ENCODE measurements at places on chromosomes 4 and X.

DNA sequence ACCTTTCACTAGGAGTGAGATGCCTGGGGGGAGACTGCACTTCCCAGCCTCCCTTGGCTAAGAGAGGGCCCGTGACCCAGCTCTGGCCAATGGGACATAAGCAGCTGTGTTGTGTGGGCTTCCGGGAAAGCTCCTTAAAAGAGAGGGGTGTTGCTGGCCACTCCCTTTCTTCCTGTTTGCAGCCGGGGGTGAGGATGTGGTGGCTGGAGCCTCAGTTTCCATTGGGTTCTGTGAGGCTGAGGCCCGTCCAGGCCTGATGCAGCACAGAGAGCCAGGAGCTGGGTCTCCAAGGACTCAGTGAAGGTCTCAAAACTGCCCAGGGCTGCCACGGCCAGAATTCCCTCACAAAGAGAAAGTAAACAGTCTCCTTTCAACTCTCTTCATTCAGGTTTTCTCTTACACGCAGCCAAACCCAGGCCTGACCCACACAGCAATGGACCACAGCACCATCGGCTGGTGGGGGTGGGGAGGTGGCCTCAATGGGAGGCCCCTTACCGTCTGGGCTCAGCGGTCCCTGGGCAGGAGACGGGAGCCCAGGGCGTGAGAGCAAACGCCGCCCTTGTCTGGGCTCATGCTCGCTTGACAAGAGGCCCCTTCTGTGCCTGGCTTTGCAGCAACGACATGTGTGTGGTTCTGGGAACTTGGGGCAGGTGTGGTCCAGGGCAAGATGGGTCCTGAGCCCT, 6.6 kb downstream of the NKX1-1 start:
- DNase-seq: no peak

DNA sequence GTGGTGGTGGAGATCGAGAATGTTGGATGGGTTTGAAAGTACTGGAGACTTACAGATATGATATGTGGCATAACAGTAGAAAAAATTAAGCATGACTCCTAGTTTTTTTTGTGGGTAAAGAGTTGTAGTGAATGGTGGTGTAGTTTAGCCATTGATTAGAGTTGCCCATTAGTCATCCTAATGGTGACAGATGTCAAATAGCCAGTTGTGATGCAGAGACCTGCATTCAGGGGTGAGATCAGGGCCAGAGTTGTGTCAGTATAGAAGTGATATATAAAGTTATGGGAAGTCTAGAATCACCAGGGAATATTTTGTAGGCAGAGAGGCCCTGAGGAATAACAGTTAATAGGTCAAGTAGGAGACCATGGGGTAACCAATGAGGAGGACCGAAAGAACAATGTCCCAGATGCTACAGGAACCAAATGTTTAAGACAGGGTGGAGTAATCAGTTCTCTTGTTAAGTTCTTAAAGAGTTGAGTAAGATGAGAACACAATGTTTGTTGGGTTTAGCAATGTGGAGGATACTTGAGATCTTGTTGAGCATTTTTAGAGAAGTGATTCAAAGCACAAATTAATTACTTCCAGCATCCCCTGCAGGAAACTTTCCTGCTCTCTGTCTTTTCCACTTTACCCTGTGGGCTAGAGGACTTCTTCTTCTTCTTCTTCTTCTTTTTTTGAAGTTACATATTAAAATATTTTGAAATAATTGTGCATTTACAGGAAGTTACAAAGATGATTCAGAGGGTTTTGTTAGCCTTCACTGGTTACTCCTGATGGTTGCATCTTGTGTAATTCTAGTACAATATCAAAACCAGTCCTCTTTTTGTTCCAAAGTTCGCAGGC, 13.3 kb downstream of the SGMS2 start:
- DNase-seq: no peak

DNA sequence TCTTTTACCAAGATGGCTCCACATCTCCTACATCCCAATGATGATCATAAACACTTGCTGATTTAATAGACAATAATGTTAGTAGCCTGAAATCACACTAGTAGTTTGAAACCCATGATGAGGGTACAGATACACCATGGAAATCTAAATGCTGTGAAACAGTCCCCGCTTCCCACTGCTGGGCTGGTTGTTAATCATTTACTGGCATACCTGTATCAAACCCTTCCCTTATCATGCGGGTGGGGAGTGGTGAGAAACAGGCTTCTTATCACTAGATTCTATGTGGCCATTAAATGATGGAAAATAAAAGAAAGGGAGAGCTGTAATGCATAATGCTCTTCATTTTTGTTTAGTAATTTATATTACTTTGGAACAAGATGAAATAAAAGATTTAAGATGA, 21.9 kb downstream of the MAOA start:
- no peak for DNase-seq

DNA sequence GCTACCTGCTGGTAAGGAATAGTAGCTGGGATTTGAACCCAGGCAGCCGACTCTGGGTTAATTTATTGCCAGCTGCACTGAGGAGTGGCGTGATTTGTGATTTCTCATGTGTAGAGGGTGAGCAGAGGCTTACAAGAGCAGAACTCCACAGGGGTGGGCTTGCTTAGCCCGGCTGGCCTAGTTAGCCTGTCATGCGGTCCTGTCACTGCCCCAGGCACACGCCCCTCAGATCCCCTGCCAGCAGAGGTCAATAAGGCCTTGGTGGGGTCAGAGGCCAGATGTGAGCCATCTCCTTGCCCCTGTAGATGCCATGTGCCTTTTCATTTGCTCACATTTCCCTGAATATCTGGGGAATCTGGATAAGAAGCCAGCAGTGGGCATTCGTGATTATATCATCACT, 13.4 kb downstream of the NSDHL start:
- DNase-seq: no peak

- no peak for DNase-seq
Observed at GRCh38 chrX:44303119-44303518, 40.4 kb downstream of the EFHC2 start.

- DNase-seq: no peak
Observed at GRCh38 chrX:22627576-22627975, 354.9 kb downstream of the CBLL2 start.

DNA sequence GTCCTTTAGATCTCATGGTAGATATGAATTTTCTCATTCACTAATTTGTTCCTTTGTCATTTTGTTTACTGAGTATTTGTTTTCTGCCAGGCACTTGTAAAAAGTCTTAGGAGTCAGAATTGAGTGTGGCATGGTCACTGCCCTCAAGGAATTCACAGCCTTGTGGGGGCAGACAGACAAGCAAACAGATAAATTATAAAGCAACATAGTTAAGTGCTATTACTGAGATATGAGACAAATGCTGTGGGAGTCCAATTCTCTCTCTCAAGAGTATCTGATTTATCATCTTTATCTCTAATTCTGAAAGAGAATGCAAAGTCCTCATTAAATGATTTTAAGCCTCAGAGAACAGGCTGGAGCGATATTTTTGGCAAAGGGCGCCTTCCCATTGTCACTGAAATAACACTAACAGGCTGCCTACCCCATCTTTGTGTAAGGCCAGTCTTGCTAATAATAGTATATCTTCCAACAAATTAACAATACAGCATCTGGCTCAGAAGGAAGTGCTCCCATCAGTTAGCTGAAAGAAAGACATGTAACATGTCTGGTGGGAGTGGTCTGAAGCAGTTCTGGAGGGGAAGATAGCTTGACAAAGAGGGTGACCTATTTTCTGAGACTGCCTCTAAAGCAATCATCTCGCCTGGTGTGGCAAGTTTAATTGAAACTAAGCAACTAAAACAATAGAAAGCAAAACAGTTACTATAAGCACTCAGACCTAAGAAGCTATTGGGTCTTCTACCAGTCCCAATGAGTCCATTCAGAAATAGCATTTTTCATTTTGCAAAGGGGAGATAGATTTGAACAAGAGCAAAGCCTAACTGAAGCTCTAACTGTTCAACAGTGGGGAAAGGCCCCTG, 61.5 kb upstream of the AMOT start:
- DNase-seq: no peak

GRCh38 chrX:21373637-21374162, 518 bp upstream of the CNKSR2 start:
- DNase-seq: peak; percentile 64

DNA sequence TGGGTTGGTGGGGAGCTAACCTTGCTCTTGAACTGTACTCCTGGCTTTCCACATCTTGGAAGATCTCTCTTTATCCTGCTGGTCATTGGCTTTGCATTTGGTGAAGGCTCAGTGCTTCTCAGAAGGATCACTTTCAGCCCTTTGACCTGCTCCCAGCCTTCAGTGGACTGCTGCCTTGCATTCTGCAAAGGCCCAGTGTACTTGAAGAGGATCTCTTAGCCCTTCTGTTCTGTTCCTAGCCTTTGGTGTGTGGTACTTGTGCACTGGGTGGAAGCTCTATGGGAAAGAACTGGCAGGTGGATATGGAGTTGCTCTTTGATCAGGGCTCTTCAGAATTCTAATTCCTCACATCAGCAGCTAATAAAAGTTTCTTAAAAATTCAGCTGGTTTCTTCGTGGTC, 46.5 kb downstream of the FGF2 start:
- no peak for DNase-seq

- no peak for DNase-seq
Observed at GRCh38 chrX:93420090-93420489, 253.3 kb downstream of the NAP1L3 start.

Data from Right ventricle myocardium inferior (tissue), 1 donor.